Activated effector memory CD4-positive, alpha-beta T cell treated with Interleukin-2 at 50 U/mL for 16 hours (primary cell): ENCODE measurements at places on chromosomes 1 and 21.

GRCh38 chr21:21233051-21233450, 234.8 kb downstream of the NCAM2 start:
- DNase-seq = no peak

GRCh38 chr21:32015461-32016139, 142.8 kb downstream of the HUNK start:
- no peak for DNase-seq

- DNase-seq = no peak
Observed at GRCh38 chr1:192929597-192929996, 120.8 kb downstream of the RGS2 start.

DNA sequence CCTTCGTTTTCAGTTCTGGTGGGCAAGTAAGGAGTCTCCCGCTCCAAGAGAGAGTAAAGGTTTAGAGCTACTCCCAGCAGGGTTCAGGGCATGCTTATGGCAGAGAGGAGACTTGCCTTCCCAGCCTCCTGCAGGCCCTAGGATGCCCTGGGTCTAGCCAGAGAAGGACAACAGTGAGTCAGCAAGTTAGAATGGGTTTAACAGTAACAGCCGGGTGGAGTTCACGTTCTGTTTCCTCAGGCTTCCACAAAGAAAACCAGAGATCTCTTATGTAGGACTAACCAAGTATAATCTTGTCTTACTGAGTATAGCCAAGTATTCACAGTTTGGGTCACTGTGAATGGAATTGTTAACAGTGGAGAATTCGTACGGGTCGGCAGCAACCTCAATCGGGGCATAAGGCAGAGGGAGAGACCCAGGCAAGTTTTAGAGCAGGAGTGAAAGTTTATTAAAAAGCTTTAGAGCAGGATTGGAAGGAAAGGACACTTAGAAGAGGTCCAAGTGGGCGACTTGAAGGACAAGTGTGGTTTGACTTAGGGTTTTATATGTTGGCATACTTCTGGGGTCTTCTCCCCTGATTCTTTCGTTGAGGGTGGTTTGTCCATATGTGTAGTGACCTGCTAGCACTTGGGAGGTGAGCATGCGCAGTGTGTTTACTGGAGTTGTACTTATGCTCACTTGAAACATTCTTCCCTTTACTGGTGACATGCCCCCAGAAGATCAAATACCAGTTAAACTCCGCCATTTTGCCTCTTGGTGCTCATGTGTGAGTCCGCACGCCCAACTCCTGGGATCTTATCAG, 4.5 kb downstream of the OVAAL start:
- no peak for DNase-seq

GRCh38 chr1:184759112-184759511, 4.5 kb upstream of the EDEM3 start:
- no peak for DNase-seq

DNA sequence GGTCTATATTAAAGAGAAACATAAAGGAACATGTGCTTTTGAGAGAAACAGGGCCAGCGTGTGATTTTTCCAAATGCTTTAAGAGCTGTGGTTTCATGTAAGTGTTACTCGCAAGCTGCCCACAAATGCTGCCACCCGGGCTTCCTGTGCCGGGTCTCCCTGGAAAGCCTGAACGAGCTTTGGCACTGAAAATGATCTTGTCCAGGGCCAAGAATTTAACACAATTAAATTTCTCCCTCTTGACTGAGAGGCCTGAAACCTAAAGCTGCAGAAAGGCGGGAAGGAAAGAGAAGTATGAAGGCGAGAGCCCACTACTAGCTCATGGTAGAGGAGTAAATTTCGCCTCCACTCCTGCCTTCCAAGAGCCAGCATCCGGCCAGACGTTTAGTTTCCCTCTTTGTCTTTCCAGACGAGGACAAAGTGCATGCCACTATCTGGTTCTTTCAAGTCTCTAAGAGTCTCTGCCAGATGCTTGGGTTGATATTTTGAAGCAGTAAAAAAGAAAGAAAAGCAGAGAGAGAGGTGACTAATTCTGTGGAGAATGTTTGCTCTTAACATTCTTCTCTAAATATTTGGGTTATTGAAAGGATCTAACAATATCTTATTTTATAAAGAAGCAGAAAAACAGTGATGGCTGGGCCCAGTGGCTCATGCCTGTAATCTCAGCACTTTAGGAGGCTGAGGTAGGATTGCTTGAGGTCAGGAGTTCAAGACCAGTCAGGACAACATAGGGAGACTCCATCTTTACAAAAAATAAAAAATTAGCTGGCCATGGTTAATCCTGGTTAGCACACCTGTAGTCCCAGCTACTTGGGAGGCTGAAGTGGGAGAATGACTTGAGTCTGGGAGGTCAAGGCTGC, 100.0 kb upstream of the HNRNPU start:
- no peak for DNase-seq

GRCh38 chr1:53061123-53061858, 722 bp upstream of the PODN start:
- no peak for DNase-seq

GRCh38 chr1:233114159-233114558, 163.7 kb downstream of the NTPCR start:
- DNase-seq = no peak

- no peak for DNase-seq
Observed at GRCh38 chr1:209616366-209617046, 33.0 kb downstream of the CAMK1G start.

DNA sequence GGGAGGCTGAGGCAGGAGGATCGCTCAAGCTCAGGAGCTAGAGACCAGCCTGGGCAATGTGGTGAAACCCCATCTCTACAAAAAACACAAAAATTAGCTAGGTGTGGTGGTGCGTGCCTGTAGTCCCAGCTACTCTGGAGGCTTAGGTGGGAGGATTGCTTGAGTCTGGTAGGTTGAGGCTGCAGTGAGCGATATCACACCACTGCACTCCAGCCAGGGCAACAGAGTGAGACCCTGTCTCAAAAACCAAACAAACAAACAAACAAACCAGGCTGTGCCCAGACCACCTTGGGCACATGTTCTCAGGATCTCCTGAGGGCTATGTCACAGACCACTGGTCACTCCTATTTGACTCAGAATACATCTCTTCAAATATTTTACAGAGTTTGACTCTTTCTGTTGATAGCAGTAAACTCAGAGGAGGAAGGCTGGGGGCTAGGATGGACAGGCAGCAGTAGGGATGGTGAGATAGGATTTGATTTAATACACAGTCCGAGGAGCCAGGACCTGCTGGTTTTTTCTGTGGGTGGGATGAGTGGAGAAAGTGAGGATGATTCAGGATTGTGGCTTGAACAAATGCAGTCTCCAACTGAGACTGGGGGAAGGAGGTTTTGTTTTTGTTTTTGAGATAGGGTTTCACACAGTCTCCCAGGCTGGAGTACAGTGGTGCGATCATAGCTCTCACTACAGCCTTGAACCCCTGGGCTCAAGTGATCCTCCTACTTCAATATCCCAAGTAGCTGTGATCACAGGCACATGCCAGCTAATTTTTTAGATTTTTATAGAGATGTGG, 46.5 kb downstream of the OLFML3 start:
- no peak for DNase-seq

DNA sequence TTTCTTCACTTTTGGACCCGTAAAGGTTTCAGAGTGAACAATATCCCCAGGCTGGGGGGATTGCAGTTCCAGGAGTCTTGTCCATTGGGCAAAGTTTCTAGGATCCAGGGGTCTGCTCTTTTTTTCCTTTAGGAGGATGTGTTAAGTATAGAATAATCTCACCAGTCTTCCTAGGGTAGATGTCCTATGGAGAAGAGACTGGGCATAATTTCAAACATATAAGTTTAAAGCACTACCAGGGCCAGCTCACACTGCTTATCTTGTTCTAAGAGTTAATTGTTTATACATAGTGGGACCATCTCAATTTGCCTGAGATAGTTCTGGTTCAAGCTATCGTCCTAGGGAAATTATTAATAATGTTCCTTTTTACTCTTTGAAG, 1.2 kb downstream of the CHI3L2 start:
- no peak for DNase-seq

- no peak for DNase-seq
Observed at GRCh38 chr1:75985827-75986226, 53.6 kb upstream of the ASB17 start.

DNA sequence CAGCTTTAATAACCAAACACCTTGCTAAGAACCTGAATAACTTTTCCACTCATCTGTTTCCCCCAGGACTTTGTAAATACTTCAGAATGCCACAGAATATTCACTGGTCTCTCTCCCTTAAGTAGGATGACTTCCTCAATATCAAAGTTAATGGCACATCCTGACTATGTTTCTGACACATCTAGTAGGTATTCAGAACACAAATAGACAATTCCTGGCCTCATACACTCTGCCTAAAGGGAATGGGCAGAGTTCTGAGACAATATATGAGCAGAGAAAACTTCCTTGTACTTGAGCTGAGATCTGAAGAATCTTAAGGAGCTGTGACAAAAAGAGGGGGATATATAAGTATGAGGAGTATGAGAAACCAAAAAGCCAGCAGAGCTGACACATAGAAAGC, 34.8 kb downstream of the ANKRD13C start:
- DNase-seq = no peak

DNA sequence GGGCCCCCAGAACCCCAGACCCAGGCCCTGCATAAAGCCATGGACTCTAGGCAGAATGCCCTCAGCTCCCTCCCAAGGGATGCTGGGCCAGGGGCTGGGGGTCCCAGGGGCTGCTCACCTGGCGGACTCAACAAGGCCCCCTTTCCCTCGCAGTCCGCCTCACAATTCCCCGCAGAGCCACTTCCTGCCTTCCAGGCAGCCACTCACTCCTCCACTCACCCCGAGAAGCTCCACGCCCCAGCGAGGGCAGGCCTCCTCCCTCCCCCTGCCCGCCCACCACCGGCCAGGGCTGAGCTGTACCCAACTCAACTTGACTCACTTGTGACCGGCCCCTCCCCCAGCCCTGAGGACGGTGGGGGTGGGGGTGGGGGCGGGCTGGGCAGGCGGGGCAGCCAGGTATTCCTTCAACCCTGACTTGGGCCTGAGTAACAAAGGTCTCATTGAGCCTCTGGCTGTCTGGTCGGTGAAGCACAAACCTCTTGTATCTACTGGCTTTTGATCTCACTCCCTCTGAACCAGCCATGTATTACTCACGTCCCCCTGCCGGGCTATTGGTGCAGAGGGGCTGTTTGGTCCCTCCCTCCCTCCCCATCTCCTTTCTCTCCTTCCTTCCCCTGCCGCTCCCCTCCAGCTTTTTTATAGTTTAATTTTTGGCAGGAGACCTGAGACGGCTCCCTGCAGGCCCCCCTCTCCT, 5.9 kb downstream of the BLACAT1 start:
- no peak for DNase-seq

- DNase-seq = no peak
Observed at GRCh38 chr1:161359291-161359690, 8.4 kb downstream of the CFAP126 start.

GRCh38 chr21:17585875-17586450, 26.7 kb downstream of the BTG3 start:
- DNase-seq = no peak

DNA sequence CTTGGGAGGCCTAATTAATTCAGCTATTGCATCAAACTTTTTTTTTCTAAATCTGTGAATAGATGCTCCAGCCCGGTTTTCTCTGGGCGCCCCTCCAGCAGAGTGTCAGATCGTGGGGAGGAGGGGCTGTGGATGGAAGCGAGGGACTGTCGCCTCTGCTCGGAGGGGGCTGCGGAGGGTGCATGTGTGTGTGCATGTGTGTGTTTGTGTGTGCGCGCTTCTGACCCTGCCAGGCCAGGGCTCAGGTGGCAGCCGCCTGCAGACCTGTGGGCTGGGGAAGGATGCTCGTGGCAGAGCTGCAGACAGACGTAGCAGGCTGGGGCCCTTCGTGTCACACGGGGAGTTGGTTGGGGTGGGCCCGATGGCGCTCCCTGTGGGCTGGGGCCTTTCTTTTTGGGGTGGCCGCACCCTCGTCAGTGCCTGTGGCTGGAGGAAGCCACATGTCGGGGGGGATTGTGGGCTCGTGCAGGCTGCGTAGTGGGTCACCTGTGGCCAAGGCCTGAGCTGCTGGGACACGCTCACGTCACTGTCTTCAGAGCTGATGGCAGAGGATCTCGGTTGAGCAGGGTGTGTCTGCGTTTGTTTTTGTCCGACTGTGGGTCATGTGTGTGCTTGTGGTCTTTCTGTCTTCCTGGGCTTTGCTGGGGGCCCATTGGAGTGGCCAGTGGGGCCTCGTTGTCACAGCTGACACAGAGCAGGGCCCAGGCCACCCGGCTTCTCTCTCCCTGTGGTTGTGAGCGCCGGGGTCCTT, 2.8 kb downstream of the SKI start:
- peak; percentile 56 for DNase-seq

DNA sequence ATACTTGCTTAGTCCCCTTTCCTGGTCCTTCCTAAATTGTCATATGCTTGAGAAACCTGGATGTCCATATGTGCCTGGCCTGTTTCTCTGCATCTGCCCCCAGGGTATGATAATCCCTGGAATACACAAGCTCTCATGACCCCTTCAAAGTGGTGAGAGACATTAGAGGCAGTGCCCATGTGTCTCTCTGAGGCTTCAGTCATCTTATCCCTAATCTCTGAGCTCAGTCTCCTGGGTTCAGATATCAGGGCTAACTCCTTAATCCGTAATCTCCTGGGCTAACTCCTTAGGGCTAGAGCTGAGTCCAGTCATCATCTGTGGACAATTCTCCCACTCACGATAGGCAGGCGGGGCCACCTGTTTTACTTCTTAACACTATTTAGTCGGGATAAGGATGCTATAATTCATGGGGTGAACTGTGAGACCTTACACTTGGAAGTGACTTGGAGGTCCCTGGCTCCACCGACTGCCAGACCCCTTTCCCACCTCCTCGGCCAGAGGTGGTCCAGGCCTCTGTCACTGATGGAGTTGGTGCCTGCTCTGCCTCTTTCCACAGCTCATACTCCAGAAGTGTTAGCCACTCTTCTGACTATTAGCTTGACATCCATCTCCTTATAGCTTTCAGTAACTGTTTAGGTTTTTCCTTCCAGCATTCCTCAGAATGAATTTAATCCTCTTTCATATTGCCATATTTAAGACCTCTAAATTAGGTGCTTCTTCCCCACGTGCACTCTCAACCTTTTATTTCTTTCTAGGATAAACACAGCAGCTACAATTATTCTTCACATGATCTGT, 22.7 kb downstream of the CCN1 start:
- DNase-seq = no peak

- no peak for DNase-seq
Observed at GRCh38 chr1:53766831-53767405, 28.0 kb upstream of the GLIS1 start.

GRCh38 chr21:25584833-25585676, 22.2 kb downstream of the MRPL39 start:
- DNase-seq = no peak

- no peak for DNase-seq
Observed at GRCh38 chr1:26124418-26125331, 13.1 kb downstream of the PDIK1L start.
